ENCODE measurements at places on chromosomes 1 and 21.

DNA sequence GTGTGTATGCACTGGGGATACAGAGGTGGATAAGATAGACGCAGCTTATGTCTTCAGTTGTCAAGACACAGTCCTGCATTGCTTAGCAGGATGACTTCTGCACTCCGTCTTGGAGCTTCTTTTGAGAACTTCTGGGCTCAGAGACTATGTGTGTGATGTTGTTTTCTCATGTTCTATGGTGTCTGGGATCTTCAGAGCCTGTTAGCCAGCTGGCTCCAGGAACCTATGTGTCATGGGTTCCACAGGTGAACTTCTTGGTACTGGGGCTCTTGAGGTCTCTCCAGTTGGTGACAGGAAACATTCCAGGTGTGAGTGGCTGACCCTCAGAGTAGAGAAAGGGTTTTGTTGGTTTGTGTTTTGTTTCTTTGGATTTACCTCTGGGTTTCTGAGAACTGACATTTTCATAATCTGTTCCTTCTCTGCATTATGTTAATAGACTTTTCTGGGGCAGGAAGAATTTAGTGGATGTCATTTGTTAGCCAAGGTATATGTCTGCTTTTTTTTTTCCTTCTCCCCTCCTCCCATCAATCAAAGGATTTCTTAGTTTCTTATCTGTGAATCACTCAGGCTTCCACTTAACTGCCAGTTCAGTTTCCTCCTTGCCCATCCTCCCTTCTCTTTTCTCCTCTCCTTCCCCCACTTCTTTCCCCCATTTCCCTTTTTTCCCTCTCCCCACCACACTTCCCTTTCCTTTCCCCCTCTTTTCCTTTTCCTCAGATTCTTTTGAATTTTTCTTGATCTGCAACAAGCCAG lies 18.1 kb downstream of the FGGY start:
- no peak for DNase-seq

DNA sequence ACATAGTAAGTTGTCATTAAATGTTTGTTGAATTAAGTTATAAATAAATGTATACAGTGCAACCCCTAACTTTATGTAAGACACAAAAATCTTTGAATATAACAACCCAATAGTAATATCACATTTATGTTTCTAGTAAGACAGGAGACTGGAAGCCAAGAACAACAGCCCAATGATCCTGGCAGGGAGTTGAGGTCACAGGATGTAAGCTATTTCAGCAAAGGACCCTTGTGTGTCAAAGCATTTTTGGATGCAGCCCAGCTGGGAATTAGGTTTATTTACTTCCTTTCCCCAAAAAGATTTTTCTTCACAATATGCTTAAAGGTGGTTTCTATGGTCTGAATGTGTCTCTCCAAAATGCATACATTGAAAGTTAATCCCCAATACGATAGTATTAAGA lies 34.0 kb upstream of the ABCA4 start:
- DNase-seq: no peak

DNA sequence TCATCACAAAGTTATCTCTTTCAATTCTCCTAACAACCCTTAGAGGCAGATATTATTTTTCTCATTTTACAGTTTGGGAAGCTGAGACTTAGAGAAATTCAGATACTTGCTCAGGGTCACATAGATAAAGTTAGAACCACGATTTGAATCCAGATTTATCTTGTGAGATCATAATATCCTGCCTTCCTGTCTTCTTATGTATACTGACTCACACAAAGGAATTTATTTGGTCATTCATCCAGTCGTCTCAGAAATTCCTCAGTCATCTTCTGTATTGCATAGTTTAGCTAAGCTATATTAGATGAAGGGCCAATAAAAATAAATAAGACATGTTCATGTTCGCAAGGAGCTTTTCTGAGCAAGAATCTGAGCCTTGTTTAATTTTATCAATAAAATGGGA lies 35.8 kb upstream of the RUNX1 start:
- DNase-seq: peak; percentile 63

GRCh38 chr1:8329439-8329838 lies 11.5 kb downstream of the SLC45A1 start:
- no peak for DNase-seq

DNA sequence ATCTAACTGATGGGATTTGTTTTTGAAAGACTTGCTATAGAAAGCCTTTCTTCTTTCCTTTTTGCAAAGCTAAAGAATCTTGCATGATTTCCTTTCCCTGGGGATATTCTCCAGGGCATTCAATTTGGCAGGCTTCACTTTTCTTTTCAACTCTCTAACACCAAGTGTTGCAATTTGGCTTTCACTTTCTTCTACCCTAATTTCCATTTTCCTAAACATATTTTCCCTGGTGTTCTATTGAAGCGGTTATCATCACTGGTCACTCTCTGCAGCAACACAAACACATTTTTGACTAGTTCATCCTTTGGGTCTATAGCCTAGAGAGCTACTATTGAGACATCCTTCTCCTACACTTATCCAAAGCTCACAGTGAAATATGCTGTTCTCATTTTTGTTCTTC lies 424.5 kb downstream of the NEGR1 start:
- no peak for DNase-seq

DNA sequence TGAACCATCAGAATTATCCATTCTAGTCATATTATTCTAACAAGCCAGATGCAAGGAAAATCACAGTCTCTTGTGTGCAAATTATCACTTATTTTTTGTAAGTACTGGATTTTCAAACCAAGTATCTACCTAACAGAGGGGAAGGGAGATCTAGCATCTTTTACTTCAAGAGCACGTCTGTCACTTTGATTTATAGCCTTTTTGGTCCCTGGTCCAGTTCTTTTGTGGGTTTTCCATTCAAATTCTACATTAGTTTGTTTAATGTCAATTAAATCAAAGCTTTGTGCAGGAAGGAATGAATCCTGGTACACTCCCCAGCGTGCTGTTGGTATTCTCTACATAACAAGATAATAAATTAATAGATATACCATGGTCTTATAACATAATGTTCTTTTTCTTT lies 43.6 kb downstream of the ERG start:
- no peak for DNase-seq

GRCh38 chr21:36706951-36707762 lies 8.2 kb downstream of the SIM2 start:
- no peak for DNase-seq

All from amniotic stem cell (primary cell).